IMR-90 (cell line): ENCODE measurements at places on chromosomes 6 and 20. TPM values are rescaled to one million over a fixed set of nuclear protein-coding genes. Genes with fewer than 3 reads are reported as not detected.

GRCh38 chr6:154329350-154330170 lies 27.0 kb downstream of the IPCEF1 start:
- DNase-seq = no peak

DNA sequence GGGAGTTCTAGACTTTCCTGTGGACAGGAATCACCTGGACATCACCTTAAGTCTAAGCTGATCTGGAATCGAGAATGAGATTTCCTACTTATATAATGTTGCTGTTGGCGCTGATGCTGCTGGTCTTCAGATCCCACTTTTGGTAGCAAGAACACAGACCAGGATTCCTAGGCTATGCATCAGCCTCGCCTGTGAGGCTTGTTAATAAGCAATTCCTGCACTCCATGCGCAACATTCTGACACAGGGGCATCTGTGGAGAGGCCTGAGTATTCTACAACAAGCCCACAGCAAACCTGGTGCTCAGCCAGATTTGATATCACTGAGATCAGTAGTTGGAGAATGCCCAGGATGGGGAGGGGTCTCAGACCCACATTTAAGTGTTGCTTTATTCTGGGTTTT lies 52.0 kb upstream of the TRIM26 start:
- peak; percentile 13 for DNase-seq

- DNase-seq = no peak
Observed at GRCh38 chr6:83169511-83169910, 23.6 kb downstream of the PGM3 start.

GRCh38 chr6:72819609-72820008 lies 197.7 kb downstream of the KCNQ5 start:
- DNase-seq = no peak

PPP1R18 gene
- 129 and 134 TPM in 2 replicates for polyA plus RNA-seq
